AG09309 (cell line): ENCODE measurements at places on chromosomes 11 and 22.

DNA sequence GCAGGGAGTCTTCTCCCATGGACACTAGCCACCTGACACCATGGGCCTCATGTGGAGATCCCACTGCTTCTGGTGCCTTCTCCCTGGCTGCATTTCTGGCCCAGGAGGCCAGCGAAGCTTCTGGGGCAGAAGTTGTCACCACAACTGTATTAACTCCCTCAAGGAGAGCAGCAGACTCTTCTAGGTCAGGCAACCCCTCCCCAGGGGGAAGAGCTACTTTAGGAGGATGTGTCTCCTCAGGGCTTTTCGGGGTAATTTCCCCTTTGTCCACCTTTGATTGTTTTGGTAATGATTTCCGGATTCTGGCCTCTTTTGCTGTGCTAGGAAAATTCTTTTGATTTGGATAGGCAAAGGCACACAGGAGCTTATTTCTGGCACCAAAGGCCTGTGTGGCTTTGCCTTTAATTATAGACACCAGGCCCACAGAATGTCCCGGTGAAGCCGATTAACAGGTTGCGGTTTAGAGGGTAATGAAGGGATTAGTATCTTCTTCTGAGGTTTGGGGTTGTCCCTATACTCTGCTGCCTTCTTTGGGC is 8.9 kb upstream of the UCP2 start:
- DNase-seq: no peak

DNA sequence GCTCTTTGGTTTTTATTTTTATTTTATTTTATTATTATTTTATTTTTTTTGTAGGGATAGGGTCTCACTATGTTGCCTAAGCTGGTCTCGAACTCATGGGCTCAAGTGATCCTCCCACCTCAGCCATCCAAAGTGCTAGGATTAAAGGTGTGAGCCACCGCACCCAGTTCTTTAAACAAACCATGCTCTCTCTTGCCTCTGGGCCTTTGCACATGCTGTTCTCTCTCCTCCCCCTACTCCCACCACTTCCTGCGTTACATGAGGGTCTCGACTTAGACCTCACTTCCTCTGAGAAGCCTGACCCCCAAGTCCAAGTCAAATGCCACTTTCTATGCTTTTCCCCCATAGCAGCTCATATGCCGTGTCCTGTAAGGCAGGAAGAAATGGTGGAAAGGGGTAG is 15.2 kb upstream of the TCF20 start:
- no peak for DNase-seq

- no peak for DNase-seq
These were observed 16.5 kb upstream of the CECR2 start for GRCh38 chr22:17352798-17353197.

- DNase-seq: no peak
These were observed 1.1 kb upstream of the ARHGEF17 start for GRCh38 chr11:73306977-73307322.

- no peak for DNase-seq
These were observed 10.1 kb downstream of the LMO1 start for GRCh38 chr11:8253566-8253965.

DNA sequence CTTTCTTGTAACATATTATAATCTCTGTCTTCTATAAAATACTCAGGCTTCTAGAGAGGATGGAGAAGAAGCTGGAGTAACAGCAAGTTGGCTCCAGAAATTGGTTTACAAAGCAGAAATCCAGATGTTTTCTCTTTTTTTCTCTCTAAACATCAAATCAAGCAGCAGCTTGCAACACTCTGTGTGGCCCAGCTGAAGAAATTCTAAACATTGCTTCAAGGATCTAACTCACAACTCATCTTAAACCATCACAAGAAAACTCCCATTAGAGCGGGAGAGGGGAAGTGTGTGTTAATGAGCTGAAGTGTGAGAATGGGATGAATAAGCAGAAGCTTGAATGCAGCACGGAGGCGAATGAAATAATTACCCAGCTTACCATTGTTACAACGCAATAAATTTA is 146.5 kb downstream of the OPCML start:
- DNase-seq: no peak

GRCh38 chr11:120061761-120062560 is 76.0 kb downstream of the TRIM29 start:
- DNase-seq: no peak

GRCh38 chr22:49437356-49437755 is 390.3 kb downstream of the BRD1 start:
- no peak for DNase-seq

GRCh38 chr11:70415191-70415590 is 16.9 kb downstream of the CTTN start:
- no peak for DNase-seq

- DNase-seq: no peak
These were observed 53.2 kb downstream of the SPON1 start for GRCh38 chr11:14015711-14016110.
